Stimulated activated CD8-positive, alpha-beta memory T cell treated with anti-CD3 and anti-CD28 coated beads, Interleukin-15, amount 100 ng/mL, for 48 hours (primary cell): ENCODE measurements at places on chromosomes 4 and X.

DNA sequence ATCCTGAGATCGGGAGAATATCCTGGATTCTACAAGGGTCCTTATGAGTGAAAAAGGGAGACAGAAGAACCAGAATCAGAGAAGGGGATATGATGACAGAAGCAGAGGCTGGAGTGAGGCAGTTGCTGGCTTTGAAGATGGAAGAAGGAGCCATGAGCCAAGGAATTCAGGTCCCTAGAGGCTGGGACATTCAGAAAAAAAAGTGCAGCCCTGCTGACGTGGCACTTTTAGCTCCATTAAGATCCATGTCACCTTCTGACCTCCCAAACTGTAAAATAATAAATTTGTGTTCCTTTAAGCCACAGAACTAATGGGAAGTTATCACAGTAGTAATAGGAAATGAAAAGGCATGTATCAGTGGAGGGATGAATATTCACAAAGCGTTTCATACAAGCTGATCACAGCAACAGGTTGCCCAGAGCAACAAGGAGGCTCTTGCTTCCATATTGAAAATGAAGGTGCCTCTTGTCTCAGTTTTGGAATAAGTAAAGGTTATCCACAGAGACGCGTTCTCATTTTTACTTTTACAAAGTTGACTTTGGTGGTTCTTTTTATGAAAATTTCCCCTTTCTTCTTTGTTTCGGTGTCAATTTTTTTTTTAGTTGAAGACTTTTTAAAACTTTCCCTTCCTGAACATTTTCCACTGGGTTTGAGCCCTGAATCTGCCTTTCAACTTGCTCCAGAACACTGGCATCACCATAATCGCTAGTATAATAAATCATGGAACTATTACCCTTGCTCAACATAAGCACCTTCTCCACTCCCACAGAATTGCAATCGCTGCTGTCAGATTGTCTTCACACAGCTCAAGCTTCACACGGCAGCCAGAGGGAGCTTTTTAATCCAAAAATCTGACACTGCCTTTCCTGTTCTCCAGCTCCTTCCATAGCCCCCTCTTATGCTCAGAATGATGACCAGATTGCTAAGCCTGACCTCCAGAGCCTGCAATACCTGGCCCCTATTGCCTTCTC lies 127.6 kb upstream of the RBPJ start:
- DNase-seq = no peak

DNA sequence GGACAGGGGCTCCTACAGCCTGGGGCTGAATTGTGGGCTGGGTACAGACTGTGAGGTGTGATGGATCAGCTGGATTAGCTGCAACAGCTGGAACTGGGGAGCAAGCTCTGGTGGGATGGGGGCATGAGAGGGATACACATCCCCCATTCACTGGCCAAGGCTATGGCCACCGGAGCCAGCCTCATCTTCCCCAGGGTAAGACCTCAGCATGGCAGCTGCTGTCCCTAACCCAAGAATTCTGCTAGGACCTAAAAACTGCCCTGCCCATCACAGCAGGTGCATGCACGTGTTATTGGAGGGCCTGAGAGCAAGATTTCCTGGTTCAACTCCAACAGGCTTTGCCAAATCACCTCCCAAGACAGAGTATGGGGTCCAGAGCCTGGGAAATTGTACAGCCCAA lies 258.6 kb upstream of the AGTR2 start:
- no peak for DNase-seq

GRCh38 chr4:153137159-153137558 lies 67.1 kb upstream of the TRIM2 start:
- no peak for DNase-seq

- no peak for DNase-seq
Observed at GRCh38 chrX:1813809-1814208, 198.9 kb downstream of the ASMT start.

DNA sequence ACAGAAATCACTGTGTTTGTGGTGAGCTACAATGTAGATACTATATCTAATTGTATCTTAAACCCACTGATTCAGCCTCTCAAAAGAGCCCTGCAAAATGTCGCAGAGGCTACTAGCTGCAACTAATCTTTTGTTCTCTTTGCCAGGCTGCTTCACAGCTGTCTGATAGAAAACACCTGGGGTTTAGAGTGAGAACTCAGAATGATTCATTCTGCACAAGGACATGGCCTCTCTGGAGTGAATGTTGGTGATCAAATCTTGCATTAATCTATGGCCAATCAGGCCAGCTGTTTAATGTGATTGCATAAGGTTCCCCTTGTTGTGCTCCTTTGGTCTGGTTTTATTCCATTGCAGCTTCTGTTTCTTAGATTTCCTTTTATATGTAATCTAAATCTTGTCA lies 100.3 kb downstream of the EMCN start:
- no peak for DNase-seq

- DNase-seq = no peak
Observed at GRCh38 chrX:107728371-107729099, 47.1 kb downstream of the TSC22D3 start.

DNA sequence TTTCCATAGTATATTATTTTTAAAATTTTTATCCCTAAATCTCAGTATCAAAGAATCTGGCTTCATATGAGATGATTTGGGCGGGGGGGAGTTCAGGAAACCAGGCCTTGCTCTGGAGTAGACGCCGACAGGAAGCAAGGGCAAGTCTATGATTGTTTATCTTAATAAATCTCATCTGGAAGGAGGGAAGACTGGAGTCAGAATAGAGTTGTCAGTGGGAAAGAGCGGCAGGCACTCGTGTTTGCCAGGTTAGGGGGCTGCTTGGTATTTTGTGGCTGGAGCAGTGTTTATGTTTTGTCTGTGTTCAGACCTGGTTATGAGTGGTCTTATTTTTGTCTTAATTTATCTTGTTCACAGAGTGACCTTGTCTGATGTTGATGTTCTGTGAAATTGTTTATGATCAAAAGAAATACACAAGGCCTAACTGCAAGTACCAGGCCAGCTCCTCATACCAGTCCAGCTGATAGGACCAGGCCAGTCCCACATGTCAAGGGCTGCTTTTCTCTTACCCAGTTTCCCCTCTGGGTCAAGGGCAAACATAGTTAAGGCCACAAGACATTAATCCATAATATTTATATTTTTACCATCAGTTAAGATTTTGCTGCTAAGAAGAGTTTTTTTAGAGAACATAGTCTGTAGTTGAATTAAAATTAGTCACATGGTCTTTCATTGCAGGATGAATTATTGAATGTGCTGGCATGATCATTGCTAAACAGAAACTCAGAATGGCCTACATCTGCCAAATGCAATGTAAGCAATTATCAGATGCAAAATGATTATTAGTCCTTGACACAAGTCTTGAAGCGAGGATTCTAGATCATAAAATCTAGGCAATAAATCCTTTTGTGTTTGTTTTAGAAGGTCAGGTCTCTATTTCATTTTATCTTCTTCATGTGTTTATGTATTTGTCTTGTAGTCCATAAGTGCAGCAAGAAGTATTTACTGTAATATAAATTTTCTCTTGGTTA lies 176.5 kb downstream of the GASK1B start:
- no peak for DNase-seq

DNA sequence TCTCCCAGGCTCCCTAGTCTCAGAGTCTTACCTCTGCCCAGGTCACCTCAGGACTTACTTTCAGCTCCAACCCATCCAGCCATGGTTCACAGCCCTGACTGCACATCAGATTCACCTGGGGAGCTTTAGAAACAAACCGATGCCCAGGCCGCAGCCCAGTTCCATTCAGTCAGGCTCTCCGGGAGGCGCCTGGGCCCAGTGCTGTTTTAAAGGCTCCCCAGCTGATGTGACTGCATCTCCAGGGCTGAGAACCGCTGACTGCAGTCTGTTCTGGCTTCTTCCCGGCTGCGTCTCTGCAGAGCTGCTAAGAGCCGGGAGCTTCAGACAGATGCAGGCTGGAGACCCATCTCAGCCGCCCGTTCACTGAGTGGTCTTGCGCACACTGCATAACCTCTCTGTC lies 44.4 kb upstream of the LGI2 start:
- DNase-seq = no peak

GRCh38 chrX:41781500-41781899 lies 57.5 kb downstream of the GPR82 start:
- DNase-seq = no peak

DNA sequence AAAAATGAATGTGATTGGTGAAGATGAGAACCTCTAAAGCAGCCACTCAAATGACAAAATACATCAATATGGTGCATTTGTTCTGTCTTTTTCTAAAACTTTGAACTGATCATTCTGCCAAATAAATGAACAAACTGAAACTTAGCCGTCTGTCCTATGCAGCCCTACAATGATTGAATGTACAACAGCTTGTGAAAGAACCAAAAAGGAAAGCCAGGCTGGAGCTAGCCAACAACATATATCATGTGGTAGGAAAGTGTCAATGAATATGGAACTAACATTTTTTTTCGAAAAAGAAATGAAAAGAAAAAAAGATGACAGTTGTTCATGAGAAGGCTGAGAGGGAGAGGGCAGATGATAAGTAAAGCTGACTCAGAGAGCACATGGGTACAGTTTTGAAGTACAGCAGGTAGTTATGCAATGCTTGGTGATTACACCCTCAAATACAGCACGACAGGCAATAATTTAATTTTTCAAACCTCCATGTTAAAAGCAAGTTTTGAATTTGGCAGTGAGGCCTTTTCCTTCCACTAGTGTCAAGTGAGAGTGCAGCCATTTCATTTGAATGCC lies 21.2 kb upstream of the SLC7A11 start:
- no peak for DNase-seq

- DNase-seq = no peak
Observed at GRCh38 chr4:103272174-103272573, 74.0 kb upstream of the CENPE start.

DNA sequence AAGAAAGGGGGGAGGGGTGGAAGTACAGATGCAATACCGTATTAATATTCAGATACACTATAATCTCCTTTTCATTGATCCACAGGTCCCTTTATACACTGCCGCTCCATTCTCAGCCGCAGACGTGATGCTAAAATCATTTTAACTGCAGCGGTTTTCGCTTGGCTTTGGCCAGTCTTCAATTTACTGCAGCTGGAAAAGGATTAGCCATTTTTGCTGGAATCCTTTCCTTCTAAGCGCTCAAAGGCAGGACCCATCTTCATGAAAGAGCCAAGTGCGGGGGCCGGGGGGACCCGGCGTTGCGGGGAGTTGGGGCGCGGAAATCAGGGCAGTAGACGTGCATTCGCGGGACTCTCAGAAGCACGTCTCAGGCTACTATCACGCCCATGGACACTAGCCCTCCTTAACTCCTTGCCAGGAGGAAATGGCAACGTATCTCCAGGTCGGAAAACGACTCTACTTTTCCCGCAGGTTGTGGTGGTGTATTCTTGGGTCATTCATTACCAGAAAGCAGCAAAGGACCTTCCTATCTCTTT lies 1.7 kb upstream of the PCDH10 start:
- no peak for DNase-seq

DNA sequence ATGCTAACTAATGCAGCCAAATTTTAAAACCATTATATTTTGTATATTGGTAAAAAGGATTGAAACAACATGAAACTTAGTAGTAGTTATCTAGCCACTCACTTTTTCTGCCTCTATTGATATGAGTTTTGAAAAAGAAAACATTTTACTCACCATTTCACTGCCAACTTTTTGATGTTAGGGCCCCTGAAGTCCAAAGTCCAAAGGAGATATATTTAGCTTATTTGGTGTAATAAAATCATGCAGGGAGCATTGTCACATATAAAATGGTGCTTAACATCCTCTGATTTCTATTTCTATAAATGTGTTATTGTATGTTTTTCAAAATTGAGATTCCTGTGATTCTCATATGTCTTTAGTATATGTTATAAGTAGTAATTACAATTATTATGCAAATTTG lies 24.5 kb upstream of the CXCL3 start:
- no peak for DNase-seq

GRCh38 chr4:13992975-13993520 lies 365.5 kb upstream of the BOD1L1 start:
- DNase-seq = no peak

DNA sequence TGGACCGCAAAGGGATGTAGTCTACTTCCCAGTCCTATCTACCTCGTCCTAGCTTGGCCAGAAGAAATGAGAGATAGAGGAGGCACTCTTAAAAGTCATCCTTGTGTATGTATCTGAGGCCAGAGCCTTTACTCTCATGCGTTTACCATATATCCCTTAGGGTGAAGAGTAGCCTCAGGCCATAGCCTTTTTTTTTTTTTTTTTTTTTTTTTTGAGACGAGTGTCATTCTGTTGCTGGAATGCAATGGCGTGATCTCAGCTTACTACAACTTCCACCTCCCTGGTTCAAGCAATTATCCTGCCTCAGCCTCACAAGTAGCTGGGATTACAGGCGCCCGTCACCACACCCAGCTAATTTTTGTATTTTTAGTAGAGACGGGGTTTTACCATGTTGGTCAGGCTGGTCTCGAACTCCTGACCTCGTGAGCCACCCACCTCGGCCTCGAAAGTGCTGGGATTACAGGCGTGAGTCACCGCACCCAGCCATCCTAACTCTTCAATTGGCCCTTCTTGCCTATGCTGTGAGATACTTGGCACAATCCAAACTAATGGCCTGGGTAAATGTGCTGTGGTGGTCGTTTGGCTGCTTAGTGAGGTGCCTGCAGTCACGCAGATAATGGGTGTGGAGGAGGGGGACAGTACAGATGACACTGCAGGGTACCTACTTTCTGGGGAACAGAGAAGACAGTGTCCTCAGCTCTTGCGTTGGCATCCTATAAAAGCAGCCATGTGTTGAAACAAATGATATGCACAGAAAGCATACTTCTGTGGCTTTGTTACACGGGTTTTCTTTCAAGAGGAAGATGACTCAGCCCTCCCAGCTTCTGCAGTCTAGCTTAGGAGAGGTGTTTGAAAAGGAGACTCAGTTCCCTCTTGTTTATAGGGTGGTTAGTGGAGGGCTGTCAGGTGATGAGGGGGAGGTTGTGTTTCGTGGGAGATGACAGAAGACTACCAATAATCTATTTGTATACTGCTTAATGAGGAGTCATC lies 10.4 kb upstream of the DGAT2L6 start:
- DNase-seq = no peak

- no peak for DNase-seq
Observed at GRCh38 chrX:148755111-148755510, 254.7 kb downstream of the AFF2 start.

DNA sequence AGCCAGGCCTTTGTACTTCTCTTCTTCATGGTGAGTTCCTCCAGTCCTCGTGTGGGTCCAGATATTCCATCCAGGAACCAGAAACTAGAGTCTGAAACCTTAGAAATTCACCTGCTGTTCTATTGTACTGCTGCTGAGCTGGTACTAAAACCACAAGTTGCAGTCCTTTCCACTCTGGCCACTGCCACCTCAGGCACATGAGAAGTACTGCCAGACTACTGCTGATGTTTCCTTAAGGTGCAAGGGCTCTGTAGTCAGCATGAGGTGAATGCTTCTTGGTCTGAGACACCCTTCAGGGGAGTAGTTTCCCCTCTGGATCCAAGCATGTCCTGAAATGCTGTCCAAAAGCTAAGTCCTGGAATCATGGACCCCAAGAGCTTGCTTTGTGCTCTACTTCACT lies 399.6 kb upstream of the CT83 start:
- no peak for DNase-seq

DNA sequence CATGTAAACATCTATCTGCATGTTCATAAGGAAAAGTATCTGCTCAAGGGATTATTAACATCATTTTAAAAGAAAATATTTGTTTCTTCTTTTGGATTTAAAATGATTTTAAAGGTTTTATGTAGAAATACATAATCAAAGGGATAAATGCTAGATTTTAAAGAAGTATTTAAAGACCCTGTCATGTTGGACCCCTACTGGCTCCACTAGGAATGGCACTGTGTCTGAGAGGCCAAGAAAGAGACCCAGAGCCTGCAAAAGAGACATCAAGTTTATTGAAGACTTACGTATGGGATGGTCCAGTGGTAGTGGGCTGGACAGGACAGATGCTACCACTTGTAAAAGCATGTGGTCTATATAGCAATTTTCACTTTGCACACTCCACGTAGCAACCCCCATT lies 78.7 kb upstream of the PCDH18 start:
- DNase-seq = no peak

GRCh38 chr4:185697488-185697887 lies 114.5 kb downstream of the SORBS2 start:
- no peak for DNase-seq
